Activated T-helper 1 cell treated with Interleukin-2 at 50 U/mL for 16 hours (primary cell): ENCODE measurements at places on chromosomes 6 and 20.

DNA sequence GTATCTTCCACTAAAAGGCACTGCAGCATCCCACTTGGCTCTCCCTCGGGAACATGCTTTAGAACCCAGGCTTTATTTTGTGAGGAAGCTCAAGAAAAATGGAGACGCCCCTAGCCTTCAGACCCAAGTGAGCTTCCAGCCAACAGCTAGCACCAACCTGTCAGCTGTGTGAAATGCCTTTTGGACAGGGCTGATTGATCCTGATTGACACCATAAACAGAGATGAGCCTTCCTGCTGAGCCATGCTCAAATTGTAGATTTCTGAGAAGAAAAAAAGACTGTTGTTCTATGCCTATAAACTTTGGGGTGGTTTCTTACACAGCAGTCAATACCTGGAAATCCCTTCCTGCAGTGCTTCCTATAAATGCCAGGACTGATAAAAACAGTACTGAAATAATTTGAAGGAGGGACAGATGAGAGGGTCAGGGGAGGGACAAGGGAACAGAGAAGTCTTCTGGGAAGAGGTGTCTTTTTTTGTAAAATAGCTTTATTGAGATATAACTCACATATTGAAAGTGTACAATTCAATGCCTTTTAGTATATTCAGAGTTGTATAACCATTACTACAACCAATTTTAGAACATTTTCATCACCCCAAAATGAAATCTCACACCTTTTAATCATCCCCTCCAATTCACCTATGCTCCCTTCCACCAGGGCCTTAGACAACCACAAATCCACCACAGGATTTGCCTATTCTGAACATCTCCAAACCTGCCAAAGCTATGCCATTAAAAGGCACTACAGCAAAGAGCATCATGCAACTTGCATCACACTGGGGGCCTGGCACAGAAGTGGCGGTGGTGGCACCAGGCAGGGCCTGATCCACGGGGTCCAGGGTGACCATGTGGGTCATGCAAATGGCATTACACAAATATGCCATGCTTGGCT is 2.7 kb upstream of the STK4 start:
- no peak for DNase-seq

DNA sequence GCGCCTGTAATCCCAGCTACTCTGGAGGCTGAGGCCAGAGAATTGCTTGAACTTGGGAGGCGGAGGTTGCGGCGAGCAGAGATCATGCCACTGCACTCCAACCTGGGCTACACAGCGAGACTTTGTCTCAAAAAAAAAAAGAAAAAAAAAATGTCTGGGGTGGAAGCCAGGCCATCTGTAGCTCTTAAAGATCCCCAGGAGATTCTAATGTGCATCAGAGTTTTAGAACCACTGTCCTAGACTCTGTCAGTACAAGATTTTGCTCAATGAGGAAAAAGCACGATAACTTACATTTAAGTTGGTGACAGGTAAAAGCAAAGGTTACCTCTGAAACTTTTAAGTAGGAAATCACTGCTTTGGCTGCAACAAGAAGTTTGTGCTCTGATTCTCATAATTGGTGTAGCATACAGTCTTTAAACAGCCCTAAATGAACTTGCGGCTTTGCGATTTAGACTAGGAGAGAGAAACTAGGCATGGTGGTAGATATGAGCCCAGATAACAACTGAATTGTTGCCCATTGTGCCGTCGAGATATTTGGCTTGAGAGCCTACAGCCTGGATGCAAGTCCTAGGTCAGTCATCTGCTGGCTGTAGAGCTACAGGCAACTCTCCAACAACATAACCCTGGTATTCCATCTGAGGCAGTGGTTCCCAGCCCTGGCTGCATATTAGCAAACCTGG is 67.2 kb downstream of the BACH2 start:
- DNase-seq, result no peak

GRCh38 chr6:135086414-135086764 is 31.8 kb upstream of the HBS1L start:
- no peak for DNase-seq

- DNase-seq, result no peak
These were observed 247.5 kb upstream of the SUPT3H start for GRCh38 chr6:45625191-45625664.

DNA sequence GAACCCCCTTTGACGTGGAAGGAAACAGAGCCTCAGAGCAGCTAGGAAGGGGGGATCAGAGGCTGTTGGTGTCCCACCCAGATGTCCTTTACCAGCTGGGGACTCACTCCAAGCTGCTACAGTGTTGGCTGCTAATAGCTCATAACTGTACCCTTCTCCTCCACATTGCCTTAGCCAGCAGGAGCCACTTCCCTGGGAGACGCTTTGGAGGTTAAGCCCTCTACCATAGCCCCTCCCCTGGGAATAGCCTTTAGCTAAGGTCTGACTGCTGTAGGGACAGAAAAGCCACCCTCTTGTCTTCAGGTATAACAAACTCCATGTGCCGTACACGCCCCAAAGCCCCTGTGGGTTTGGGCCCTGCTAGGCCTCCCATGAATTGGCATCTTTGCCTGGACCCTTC is 238.6 kb downstream of the LRFN2 start:
- no peak for DNase-seq

- no peak for DNase-seq
These were observed 56.9 kb upstream of the DYNLRB1 start for GRCh38 chr20:34459209-34459897.

DNA sequence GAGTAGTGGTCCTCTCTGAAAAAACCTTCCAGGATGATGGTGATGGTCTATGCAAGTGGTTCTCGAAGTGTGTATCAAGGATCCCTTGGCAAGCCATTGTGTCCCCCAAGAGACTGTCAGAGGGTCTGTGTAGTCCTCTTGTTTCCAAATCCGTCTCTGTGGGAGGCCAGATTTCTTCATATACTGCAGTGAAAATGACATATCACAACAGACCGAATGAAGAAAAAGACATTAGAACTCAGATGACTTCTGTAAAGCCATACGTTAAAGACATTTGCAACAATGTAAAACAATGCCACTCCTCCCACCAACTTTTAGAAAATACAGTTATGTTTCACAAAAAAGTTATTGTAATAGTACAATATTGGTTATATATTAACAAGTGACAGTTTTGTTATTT is 27.2 kb upstream of the LAMP5 start:
- no peak for DNase-seq

GRCh38 chr20:47765691-47766594 is 19.3 kb downstream of the SULF2 start:
- DNase-seq, result no peak

GRCh38 chr20:57682184-57683101 is 27.4 kb downstream of the PMEPA1 start:
- no peak for DNase-seq

- DNase-seq, result no peak
These were observed 808.4 kb upstream of the CITED2 start for GRCh38 chr6:140182821-140183220.

- DNase-seq, result no peak
These were observed 119.4 kb upstream of the GJE1 start for GRCh38 chr6:142013287-142013686.

- DNase-seq, result no peak
These were observed 42.9 kb downstream of the UQCC1 start for GRCh38 chr20:35368666-35369423.

DNA sequence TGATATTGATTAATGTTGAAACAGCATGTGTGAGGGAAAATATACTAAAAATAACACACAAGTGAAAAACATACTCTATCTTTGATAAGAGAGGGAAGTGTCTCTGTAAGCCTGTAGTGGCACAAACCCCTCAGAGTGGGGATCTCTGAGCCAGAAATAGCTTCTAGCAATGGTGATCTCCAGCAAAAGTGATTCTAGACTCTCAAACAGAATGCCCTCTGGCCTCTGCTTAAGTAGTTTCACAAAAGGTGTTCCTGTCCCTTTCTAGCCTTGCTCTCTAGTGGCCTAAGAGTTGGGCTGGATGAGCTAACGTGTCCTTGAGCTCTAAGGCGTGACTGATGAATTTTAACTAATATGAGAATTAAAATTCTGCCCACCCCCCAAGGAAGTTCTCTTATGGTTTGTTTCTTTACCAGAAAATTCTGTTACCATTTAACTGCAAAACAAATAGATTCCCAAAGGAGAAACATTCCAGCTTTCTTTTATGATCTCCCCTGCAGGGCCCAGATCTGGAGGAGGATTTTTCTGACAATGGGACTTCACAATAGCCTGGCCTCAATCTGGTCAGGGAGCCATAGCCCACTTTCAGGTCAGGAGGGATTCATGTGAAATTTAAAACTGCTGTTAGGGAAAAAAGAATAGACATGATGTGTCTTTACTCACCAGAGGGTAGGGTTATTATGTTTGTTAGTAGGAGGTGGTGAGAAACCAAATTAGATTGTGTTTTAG is 182.5 kb upstream of the LAMP5 start:
- no peak for DNase-seq
